Dermis blood vessel endothelial cell (primary cell): ENCODE measurements at places on chromosomes 11 and 22. TPM values are rescaled to one million over a fixed set of nuclear protein-coding genes. Genes with fewer than 3 reads are reported as not detected.

GRCh38 chr22:46841522-46841921 lies 79.1 kb downstream of the TBC1D22A start:
- DNase-seq: no peak

DNA sequence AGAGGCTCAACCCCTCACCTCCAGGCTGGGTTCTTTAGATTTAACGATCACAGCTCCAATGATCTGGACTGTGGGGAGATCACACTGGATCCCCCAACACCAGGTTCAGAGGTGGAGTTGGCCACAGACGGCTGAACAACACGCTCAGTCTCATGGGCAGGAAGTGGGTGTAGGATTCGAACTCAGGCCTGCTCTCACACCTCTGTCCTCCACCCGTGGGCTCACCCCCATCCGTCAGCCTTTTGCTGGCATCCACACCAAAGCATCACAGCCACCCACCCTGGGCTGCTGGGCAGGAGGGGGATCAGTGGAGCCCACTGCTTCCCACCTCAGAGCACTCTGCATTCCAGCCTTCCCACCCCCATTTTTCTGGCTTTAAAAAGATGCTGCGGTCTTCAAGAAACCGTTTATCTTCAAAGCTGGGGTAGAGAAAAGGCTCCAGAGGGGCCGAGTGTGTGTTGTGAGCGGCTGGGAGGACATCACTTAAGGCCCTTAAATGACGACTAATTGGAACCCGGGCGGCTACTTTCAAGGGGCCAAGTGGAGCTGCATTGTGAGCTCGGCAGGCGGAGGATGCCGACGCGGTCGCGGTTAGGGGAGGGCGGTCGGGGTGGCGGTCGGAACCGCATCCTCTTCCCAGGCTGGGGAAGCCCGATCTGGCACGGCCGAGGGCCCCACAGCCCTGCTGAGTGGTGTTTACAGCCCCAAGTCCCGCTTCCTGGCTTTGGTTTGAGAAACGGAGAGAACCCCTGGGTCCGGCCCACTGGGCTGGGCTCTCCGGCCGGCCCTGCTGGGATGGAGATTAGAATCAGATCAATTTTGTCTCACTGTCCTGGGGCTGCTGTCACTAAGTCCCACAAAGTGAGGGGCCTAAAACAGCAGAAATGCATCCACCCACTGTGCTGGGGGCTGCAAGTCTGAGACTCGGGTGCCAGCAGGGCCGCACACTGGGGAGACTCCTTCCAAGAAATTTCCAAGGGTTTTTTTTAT lies 15.9 kb upstream of the FGF3 start:
- DNase-seq: no peak

- no peak for DNase-seq
Measured at GRCh38 chr11:706957-707816, 1.2 kb downstream of the EPS8L2 start.

Gene LMNTD2
- 1.3 and 2.6 TPM in 2 replicates for total RNA-seq

GRCh38 chr22:43310311-43310710 lies 32.9 kb downstream of the SCUBE1 start:
- DNase-seq: no peak

DNA sequence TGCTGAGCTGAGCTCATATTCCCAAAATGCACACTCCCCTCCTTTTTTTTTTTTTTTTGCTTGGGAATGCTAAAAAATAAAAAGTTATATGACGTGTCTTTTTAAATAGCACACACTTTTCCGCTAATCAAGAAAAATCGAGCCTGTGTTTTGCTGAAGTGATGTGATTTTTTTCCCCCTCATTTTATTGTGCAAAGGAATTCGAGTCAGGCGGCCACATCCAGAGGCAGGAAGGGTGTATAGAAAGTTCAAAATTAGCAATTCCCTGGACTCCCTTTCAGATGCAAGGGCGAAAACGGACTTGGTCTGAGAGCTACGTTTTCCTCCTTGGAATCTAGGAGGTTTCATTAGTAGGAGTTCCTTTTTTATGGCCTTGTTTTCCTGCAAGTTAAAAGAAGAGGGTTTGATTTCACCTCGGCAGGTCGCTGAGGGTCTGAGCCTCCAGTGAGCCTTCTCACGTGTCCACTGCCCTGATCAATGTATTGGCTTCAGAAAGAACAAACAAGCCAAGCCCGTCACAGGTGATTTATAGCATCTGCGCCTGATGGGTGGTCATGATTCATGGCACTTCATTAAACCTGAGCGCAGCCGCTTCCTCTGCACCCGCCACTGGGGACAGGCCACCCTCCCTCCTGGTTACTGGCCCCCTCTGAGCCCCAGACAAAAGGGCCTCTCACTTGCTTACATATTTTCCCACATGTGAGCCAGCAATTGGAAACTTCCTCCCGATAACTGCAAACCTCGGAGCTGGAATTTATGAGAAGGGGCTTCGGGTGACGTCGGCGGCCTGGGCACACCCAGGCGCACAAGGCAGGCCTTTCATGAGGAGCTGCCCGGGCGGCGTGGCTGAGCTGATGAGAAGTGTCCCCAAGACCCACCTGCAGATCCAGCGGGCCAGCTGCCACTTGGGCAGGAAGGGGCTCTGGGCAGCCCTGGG lies 64.4 kb upstream of the LINC01488 start:
- no peak for DNase-seq

- no peak for DNase-seq
Measured at GRCh38 chr11:115506954-115507675, 2.9 kb upstream of the CADM1 start.

DNA sequence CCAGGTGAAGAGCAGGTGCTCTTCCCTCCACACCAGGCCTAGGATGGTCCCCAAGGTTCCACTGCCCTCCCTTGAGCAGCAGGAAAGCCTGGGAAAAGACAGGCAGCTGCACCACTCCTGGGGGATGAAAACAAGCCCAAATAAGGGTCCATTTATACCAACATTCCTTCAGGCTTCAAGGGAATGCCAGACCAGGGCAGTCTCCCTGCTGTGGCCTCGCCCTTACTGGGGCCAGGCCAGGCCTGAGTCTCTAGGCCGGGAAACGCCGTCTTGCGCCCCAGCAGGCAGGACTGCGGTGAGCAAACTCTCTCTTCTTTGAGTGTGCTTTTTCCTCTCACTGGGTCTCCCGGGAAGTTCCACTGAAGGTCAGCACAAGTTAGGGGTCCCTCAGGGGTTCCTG lies 443.5 kb downstream of the SOX6 start:
- no peak for DNase-seq

DNA sequence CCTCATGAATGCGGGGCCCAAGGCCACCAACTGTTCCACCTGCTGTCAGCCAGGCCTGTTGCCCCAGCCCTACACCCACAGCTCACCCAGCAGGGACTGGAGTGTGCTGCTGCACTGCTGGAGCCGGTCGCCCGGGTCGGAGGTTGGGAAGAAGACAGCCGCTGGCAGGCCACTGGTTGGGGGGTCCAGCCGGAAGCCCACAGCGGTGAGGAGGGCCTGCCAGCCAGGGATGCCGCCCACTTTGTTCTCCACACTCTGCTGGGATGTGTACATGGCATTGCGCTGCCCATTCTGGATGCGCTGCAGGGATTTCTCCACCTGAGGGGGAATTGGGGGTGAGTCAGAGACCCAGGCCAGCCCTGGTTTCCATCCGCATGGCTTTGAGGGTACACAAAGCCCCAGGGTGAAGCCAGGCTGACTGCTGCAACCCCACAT lies 74.2 kb upstream of the PITPNB start:
- no peak for DNase-seq

DNA sequence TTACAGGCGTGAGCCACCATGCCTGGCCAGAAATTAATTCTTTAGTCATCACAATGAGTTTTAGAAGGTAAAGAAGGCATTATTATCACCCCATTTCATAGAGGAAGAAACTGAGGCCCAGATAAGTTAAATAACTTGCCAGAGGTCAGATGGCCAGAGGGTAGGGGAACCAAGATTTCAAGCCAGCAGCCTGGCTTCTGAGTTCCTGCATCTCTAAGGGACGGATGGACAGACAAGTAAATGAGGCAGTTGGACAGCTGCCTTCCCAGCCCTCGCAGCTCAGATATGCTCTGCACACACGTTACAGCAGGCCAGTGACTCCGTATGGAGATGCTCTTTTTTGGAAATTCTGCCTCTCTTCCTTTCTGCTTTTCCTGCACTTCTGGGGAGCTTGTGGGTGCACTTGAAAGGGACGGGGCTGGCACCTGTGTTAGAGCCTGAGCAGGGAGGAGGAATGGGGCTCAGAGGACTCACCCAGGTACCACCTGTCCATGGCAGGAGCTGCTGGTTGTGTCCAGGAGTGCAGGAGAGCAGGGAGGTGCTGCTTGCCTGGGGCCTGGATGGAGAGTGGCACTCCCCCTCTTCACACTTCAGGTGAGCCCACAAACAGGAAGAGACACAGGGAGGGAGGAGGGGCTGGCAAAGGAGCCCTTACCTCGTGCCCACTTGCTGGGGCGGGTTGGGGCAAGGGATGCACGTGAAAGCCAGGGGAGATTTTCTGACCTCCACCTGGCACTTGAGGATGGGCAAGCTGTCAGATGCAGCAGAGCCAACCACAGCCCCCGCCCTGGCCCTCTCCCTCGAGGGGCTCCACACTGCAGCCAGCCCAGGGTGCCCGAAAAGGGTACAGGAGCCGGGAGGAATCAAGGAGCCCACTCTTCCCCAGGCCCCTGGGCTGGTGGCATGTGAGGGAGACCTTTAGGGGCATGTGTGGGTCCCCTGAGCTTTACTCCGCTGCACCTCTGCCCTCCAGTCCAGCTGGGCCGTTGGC lies 3.3 kb upstream of the FXYD2 start:
- DNase-seq: no peak

GRCh38 chr22:20506543-20507252 lies 712 bp upstream of the MED15 start:
- DNase-seq: no peak

DNA sequence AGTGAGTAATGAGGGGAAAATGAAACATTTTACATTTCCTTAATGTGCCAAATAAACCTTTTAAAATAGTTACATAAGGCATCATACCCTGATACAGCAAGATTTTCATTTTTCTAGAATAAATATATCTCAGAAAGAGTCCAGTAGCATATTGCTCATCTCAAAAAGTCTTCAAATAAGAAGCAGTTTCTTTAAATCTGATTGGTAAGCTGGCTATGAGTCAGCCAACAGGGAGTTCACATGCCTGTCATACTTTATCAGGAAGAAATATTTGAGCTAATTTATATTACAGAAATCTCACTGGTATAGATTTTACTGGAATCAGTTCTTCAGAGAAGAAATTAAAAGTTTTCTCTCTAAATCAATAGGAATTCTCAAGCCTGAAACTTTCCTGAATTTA lies 258.1 kb downstream of the C11orf87 start:
- DNase-seq: no peak

GRCh38 chr11:32497951-32498350 lies 62.6 kb upstream of the WT1 start:
- DNase-seq: no peak

- DNase-seq: no peak
Measured at GRCh38 chr22:20764729-20765128, 9.2 kb upstream of the SERPIND1 start.

- no peak for DNase-seq
Measured at GRCh38 chr11:57378186-57378585, 2.8 kb downstream of the PRG3 start.

DNA sequence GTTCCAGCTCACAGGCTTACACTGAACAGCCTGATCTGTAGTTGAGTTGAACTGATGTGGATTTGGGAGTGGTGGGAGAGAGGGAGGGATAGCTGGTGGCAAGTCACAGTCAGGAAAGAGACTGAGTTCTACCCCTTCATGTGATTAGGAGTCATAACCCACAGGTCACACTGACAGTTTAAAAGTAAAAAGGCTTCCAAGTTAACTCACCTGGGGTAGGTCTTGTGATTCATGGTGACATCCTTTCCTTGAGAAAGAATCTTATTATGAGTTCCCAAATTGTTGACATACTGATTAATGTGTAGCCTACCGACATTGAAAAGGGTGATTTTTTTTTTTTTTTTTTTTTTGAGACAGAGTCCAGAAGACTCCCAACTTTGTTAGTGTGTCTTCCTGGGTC lies 5.4 kb downstream of the IZUMO1R start:
- no peak for DNase-seq

DNA sequence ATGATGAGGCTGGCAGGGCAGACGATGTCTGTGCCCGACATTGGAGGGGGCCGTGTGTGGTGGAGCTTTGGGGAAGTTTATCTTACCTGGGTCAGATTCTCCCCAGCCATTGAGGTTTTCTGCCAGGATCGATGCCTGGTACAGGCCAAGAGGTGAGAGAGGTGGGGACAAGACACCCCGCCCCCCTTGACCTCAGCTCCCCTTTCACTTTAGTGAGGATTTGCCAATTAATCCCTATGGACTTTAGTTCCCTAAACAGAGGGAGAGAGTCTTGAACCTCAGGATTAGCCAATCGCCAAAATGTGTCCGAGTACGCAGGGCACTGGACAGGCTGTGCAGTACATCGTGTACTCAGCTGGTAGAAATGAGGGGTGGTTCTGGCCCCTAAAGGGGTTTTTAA lies 541 bp downstream of the HORMAD2 start:
- no peak for DNase-seq

- DNase-seq: no peak
Measured at GRCh38 chr22:26225207-26225606, 55.9 kb downstream of the SEZ6L start.

Gene OR8G5
- not detected in 2 replicates for total RNA-seq

DNA sequence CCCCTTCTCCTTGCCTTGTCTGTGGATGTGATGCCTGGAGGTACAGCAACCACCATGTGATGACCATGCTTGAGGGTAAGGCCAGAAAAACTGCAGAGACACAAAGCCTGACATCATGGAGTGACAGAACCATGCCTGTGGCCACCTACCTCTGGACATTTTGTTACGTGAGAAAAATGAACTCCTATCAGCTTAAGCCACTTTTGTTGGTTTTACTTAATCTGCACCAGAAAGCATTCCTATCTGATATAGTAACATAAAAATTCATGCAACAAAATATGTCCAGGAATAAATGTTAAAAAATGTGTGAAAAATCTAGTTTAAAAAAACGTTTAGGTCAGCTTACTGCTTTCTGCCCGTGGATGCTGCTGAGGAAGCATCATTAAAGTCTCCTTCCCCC lies 42.6 kb upstream of the P4HA3 start:
- DNase-seq: no peak

GRCh38 chr22:34881453-34881852 lies 184.5 kb upstream of the ISX start:
- no peak for DNase-seq

Gene HEPHL1
- total RNA-seq: not detected in 2 replicates

DNA sequence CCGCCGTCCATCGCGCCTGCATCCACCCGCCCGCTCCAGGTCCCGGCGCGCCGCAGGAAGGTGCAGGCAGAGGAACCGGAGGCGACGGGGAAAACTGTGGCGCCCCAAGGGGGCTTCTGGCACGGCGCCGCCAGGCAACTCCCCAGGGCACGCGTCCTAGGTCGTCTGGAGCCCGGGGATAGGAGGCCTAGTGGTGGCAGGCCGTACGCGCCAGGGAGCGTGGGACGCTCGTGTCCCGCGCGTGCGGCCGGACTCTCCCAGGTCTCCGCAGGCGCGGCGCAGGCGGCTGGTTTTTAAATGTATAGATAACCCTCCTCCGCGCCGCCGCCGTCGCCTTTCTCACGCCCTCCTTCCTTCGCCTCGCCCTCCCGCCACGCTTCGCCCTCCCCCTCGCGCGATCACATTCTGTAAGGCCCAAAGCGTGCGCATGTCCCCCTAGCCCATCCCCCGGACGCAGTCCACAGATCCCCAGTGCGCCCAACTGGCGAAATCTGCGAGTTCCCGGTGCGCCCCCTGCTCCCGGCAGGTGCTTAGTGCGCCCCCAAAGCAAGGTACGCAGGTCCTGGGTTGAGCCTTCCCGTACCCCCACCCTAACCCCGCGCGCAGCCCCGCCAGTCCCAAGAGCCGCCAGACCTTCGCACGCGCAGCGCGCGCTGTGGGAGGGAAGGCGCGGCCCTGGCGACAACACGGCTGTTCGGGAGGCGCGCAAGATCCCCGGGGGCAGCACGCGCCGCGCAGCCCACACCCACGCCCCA lies at the start of gene ASCL2:
TSS of gene ASCL2 (minus strand) at position 267 of the 755 bp plus-strand sequence. CDS start at position 11, 256 bp downstream.
- DNase-seq: no peak

Gene LRRC74B
- total RNA-seq: not detected in 2 replicates
